Upper lobe of left lung (tissue), 6 donors: ENCODE measurements at places on chromosomes 7 and 10. TPM values are rescaled to one million over a fixed set of nuclear protein-coding genes. Genes with fewer than 3 reads are reported as not detected.

DNA sequence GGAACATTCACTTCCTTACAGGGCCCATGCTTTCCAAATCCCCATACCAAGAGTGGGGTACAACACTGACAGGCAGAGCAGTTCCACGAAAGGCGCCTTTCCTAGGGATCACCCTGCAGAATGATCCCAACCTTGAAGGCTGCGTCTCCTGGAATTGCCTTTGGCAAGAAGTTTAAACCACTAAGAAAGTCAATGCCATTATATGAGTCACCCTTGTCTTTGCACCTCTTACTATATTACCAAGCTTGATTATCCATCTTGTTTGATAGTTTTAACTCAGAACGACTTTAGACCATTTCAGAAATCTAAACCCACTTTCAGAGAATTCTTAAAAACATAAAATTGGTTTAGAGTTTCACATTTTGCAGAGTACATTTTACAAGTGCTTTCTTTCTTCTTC lies 282.1 kb downstream of the ARHGAP12 start:
- no peak for DNase-seq

Gene MRC1
- 389 TPM for total RNA-seq

Gene TBX20
- not detected for total RNA-seq

DNA sequence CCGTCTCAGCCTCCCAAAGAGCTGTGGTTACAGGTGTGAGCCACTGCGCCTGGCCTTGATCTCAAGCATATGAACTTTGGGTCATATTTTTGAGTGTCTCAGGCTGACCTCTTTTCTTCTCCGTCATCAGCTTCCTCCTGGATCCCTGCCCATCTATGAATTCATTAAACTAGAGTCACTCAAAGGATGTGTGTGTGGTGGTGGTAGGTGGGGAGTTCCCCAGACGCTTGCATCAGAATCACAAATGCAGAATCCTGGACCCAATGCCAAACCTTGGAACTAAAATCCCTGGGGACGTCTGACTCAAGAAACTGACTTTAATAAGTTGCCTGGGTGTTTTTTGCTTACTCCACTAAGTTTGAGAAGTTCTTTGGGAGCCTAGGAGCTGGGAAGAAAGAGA lies 6.7 kb upstream of the CREB5 start:
- no peak for DNase-seq

DNA sequence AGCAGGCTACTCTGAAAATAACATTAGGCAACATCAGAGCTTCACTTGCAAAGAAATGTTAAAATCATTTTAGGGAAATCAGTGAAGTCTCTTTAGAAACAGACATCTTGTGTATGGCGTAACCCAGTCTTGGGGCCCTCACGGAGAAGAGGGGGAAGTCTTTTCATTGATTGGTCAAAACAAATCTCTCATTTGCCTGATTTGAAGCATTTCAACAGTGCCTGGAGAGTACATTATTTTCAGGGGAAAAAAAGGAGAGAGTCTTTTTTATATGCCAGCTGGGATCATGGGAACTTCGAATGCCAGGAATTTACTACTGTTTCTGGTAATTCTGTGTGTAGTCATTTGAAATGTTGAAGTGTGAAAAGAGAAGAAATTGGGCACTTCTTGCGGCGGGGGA lies 471.4 kb downstream of the PLXDC2 start:
- DNase-seq, result no peak

- no peak for DNase-seq
Measured at GRCh38 chr10:1611936-1612550, 125.3 kb downstream of the ADARB2 start.

GRCh38 chr10:110792476-110793125 lies 79.1 kb upstream of the PDCD4 start:
- DNase-seq, result no peak
